ENCODE measurements at places on chromosomes 5 and 9.

- no peak for DNase-seq
Observed at GRCh38 chr5:138952962-138953361, 77.8 kb upstream of the LRRTM2 start.

DNA sequence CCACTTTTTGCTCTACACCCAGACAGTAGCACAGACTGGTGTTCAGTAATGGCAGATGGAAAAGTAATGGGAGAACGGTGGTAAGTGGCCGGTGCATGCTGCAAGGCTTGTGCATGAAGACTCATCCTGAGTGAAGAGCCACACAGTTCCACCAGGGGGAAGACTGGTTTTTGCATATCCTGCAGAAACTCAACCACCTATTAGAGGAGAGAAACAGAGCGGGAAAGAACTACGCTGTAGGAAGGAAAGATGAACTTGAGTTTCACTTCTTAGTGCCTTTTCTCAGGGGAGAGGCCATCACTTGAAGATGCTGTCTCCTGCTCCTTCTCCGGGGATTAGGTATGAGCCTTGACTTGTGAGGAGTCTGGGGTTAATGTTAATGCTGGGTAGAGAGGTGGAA is 9.4 kb upstream of the PRSS3 start:
- peak; percentile 6 for DNase-seq

DNA sequence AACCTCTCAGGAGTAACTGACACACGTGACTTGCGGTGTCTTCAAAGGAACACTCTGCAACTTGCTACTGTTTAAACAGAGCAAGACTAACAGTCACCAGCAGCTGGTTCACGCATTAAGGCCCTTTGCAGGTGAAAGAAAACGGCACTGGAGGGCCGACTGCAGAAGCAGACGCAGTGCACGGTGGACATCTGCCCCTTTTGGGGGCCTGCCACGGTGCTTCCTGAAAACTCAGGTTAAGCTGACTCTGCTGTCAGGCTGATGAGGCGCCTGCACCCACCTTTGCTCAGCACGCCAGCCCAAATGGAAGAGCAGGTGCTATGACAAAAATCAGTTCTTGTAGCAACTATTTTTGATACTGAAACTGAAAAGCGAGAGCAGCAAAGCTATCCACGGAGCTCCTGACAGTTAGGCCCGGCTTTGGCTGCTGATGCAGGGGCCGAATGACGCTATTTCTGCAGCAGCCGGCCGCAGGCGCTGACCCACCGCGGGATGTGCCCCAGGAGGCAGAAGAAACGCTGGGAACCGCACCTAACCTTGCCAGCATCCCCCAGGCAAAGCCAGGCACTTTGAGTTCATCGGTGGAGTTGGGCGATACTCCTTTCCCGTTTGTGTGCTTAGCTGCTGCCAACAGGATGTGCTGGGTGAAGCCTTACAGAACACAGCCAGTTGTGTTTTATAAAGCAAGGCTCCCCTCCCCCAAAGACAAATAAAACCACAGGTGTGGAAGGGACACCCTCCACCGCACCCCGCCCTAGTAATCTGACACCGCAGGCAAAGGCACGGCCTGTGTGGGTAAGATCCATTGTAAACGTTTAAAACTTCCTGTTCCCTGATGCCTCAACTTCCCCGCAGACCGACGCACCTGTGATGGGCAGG is 21.1 kb upstream of the TERT start:
- no peak for DNase-seq

GRCh38 chr5:12419075-12419474 is 514.8 kb upstream of the CTNND2 start:
- no peak for DNase-seq

DNA sequence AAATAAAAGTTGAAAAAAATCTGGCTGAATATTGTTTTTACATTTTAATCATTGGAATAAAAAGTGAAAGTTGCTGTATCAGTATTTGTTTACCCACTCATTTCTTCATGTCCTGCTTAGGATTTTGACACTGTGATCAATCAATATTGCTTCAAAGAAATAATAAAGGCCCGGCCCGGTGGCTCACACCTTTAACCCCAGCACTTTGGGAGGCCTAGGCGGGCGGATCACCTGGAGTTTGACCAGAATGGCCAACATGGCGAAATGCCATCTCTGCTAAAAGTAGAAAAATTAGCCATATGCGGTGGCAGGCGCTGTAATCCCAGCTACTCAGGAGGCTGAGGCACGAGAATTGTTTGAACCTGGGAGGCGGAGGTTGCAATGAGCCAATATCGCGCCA is 93.7 kb upstream of the CTNND2 start:
- DNase-seq = no peak

GRCh38 chr5:172697123-172698121 is 56.4 kb downstream of the NEURL1B start:
- peak; percentile 59 for DNase-seq

DNA sequence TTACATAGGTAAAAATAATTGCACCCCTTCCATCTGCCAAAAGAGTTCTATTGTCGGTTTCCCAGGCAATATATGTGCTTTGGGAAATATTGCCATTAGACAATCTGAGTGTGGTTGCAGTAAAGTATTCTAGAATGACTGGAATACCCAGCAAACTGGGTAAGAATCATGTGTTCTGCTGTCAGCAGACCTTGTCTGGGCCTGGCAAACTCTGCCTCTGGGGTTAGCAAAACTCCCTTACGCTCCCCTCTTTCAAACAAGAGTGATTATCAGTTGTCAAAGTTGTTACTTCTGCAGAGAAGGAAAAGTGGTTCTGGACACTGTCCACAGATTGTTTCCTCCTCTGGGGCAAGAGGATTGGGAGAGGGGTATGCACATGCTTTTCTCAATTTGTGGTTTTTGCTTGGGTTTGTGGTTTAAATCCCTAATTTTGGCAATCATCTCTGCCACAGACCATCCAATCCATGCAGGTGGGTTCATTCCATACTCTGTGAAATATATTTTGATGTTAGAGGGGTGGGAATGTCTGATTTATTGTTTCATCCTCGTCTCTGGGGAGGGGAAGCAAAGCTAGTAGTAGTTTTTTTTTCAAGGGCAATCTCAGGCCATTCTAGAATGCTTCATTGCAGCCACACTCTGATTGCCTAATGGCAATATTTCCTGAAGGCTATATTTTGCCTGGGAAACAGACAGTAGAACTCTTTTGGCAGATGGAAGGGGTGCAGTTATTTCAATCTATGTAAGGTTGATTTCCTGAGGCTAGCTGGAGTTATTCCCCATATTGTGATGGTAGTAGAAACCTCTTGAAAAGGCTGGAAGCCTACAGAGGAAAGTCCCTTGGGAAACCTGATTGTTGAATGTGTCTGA is 24.0 kb upstream of the TNFSF15 start:
- no peak for DNase-seq

DNA sequence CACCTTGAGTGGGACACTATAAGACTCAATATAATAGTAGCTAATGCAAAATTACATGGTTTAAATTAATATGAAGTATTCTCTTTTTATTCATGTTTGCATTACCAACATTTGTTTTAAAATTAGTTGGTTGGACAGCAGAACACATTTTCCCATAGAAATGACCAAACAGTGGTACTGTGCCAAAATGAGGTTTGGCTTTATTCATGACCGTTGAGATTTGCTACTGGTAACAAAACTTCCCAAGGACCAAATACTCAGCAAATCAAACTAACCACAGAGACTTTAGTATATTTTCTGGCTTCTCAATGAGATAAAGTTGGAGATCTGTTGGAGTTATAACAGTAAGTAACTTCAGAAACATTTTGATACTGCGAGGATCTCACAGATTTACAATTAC is 637.8 kb upstream of the MEF2C start:
- DNase-seq = no peak

GRCh38 chr5:109173036-109173794 is 236.6 kb downstream of the PJA2 start:
- DNase-seq = no peak

DNA sequence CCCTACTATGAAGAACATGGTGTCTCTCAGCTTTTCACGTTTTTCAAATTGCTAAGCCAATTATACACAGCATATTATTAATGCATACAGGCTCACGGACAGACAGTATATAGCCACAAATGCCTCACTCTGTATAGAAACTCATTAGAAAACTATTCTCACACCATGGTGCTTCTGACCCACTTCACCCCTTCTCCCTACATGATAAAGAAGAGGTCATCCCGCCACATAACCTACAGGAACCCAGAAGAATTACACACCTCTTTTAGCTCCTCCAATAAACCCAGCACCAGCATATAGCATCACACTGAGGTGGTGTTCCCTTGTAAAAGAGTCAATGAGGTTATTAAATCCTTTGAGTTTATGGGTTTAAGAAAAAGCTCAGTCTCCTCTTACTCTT is 5.6 kb downstream of the TLE1 start:
- no peak for DNase-seq

DNA sequence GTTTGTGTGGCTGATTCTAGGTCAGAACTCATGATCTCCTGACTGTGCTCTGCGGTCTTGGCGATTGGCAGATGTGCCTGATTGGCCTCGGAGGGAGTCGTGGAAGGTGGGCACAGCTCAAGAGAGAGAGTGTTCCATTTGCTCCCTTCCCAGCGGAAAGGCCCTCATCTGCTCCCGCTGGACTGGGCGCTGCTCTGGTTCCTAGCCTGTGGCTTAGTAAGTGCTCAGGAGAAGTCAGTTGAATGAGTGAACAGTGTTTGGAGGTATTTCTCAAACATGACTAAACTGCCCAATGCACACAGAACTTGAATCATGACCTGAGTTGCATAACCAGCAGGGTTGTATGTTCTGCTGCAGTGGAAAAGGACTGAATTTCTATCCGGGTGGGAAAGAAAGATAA is 120.2 kb upstream of the PITX1 start:
- DNase-seq = no peak

- DNase-seq = no peak
Observed at GRCh38 chr9:124419832-124420489, 4.7 kb upstream of the PSMB7 start.

GRCh38 chr5:10266839-10267238 is 16.8 kb downstream of the CCT5 start:
- no peak for DNase-seq

- DNase-seq = peak; percentile 91
Observed at GRCh38 chr9:123043081-123043939, 9.8 kb downstream of the GPR21 start.

- no peak for DNase-seq
Observed at GRCh38 chr5:175286981-175287380, 157.0 kb downstream of the DRD1 start.

- DNase-seq = no peak
Observed at GRCh38 chr5:66342341-66342880, 198.3 kb downstream of the SREK1 start.

GRCh38 chr5:81344736-81345135 is 43.3 kb downstream of the ZCCHC9 start:
- DNase-seq = no peak

DNA sequence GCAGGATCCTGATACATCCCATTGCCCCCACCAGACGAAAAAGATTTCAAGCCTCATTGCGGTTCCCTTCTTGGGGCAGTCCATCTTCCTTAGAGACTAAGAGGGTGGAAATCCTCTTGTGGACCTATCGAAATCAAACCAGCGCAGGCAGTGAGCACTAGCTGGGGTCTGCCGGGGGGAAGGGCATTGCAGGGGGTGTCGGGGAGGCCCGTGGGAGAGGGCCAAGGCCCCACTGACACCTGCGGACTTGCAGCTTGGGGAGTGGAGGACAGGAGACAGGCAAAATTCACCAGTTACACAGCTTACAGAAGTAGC is 522 bp downstream of the BTNL9 start:
- no peak for DNase-seq

DNA sequence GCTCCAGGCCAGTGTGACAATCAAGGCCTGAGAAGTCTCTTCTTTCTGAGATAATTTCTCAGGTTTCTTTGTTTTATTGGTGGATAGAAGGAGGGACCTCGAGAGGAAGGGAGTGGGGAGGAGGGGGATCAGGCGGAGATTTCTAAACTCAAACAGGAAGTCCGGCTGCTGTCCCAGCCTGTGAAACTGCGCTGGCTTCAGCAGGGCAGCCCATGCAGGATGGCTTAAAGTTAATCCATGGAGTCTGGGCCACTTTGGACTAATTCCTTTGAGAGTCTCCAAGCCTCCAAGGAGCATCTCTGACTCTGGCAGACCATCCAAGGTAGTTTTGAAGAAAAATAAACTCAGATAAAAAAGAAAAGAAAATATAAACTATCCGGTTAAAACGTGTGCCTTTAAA is 378.5 kb downstream of the MLLT3 start:
- no peak for DNase-seq

DNA sequence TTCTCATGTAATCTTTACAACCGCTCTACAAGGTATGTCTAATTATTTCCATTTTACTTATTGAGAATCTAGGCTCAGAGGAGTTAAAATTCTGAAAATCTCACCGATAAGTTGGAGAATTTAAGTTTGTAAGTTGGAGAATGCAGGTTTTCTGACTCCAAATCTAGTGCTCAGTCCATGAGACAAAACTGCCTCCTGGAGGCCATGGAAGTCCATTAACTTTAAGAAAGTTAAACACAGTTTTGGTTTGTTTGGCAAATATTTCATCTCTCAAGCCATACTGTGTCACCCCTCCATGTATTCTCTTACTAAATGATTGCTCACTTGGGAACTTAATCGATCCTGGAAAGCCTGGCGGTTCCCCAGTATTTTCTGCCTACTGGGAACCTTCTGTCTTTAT is 52.6 kb downstream of the INIP start:
- no peak for DNase-seq

- no peak for DNase-seq
Observed at GRCh38 chr9:90505695-90506094, 136.9 kb downstream of the DIRAS2 start.

- no peak for DNase-seq
Observed at GRCh38 chr5:9537223-9538141, 8.4 kb downstream of the SEMA5A start.

DNA sequence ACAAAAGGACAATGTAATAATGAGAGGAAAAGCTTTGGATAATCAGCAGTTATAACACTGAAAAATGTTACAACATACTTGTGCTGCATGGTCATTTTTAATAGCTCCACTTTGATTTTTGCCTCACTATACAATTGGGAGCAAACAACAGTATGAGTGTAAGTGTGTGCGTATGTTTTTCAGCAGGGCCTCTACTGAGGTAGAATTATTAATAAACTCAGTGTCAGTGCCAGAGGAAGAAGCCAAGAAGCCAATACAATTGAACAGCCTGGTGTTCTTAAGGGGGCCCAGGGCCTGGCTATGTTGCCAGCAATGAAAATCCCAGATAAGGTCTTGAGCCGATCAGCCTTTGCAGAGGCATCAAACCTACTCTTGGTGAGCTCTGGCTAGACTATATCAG is 16.1 kb upstream of the RLN1 start:
- no peak for DNase-seq

DNA sequence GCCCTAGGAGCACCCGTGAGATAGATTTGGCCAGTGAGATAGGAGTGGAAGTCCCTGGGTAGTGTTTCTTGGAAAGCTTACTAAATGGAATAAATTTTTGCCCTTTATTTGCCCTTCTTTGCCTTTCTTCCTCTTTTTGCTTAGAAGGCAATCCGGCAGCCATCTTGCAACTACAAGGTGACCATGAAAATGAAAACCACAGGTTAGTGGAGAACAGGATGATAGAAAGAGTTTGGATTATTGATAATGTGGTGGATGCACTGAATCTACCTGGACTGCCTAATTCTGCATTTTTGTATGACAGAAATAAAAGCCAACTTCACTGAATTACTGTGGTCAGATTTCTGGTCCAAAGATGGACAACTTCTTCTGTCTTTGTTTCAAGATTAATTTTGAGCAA is 33.2 kb downstream of the TARS1 start:
- DNase-seq = no peak

Data from dermis microvascular lymphatic vessel endothelial cell (primary cell).